M059J (cell line): ENCODE measurements at places on chromosomes 6 and 20. TPM values are rescaled to one million over a fixed set of nuclear protein-coding genes. Genes with fewer than 3 reads are reported as not detected.
A peak's percentile ranks its signal among the peaks of the same experiment; 100 is the strongest.

DNA sequence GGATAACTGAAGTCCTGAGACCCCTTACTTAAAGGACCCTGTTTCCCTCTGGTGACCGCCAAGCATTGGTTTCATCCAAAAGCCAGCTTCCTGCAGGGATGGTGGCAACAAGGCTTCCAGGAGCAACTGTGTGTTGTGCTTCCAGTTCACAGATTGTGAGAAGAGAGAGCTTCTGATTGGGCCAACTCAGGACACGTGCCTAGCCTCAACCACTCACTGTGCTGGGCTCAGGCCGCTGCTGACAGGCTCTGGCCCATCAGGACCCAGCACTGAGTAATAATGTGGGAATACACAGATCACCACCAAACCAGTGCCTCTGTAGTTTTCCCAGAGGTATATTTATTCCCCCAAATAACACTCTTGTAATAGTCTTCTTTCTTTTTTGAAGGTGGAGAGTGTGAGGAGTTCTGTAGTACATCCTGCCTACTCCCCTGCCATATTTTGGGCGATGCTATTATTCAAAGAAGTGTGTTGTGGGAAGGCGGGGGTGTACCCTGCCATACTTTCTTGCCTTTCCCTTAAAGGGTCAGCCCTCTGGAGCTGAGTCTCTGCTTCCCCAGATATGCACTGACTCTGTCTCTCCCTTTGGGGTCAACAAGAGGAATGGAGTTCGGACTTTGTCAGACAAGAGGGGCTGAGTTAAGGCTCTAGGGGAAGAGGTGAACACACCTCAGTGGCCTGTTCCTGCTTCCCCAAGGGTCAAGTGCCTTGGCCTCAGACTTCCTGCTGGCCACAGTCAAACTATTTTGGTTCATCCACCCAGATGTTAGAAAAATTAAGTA is 23.2 kb downstream of the PPP1R16B start:
- DNase-seq: no peak

GRCh38 chr6:2448826-2449571 is 203.6 kb upstream of the GMDS start:
- peak; percentile 82 for DNase-seq

GRCh38 chr6:150800674-150801314 is 64.7 kb upstream of the MTHFD1L start:
- no peak for DNase-seq

DNA sequence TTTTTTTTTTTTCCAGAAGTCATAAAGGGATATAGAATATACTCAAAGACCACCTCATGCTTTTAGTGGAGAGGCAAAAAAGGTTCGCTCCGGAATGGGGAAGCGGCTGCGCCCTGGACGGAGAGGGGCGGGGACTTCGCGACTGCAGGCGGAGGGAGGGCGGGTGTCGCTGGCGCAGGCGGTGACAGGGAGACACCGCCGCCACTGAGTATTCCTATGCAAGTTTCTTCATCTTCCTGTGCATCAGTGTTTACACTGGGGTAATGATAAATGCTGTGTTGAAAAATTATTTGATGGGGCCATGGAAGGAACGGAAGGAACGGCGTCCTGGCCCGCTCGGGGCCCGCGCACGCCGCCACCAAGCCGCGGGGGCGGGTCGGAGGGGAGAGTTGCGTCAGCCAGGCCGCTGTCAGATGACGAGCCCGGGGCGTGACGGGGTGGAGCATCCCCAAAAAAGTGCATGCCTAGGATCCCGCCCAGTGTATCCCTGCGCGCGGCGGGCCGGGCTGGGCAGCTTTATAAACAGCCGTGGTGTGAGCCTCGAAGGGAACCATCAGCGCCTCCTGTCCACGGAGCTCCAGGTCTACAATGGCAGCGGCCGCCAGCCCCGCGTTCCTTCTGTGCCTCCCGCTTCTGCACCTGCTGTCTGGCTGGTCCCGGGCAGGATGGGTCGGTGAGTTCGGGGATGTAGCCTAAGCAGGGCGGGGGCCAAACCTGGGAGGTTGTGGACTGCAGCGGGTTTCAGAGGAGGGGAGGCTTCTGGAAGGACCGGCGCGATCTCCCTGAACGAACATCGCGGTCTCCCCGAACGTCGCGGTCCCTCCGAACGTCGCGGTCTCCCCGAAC is at the start of gene ULBP1:
Gene ULBP1 (plus strand): TSS at position 482 of the 846 bp plus-strand sequence. CDS start 107 bp downstream, at position 589.
- peak; percentile 86 for DNase-seq

Gene KLHDC3
- 101 and 118 TPM in 2 replicates for total RNA-seq

DNA sequence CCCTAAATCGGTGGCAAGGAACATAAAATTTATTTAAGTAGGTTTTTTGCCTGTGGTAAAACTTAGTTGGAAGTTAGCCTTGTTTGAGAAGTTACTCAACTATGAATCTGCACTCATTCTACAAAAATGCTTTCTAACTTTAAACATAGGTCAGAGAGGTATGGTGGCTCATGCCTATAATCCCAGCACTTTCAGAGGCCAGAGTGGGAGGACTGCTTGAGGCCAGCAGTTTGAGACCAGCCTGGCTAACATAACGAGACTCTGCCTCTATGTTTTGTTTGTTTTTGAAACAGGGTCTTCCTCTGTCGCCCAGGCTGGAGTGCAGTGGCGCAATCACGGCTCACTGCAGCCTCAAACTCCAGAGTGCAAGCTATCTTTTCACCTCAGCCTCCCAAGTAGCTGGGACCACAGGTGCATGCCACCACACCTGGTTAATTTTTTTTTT is 16.2 kb downstream of the USP49 start:
- DNase-seq: peak; percentile 61

DNA sequence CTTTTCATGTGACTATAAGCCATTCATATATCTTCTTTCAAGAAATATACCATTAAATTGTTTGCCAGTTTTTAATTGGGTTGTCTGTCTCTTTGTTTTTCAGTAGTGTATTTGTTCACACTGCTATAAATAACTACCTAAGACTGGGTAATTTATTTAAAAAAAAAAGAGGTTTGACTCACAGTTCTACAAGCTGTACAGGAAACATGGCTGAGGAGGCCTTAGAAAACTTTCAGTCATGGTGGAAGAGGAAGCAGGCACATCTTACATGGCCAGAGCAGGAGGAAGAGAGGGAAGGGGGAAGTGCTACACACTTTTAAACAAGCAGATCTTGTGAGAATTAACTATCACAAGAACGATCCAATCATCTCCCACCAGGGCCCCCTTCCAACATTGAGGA is 255.3 kb downstream of the EPM2A start:
- DNase-seq: no peak

Gene ADAM33
- total RNA-seq: 0.15 and 0.25 TPM in 2 replicates

DNA sequence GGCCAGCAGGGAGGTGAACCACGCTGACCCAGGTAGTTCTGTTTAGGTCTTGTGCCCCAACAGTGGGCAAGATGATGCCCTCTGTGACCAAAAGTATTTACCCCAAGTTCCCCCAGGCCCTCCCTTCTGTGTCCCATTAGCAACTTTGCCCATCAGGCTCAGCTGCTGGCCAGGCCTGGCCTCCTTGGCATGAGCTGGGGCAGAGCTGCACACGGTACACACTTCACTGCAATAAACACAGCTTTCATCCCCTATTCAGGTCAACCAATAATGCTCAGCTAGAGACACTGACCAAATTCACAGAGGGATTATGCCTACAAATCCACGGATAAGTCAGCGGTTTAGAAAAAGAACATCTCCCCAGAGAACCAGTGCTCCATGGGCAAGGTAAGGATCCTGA is 103.7 kb downstream of the SLC23A2 start:
- no peak for DNase-seq

Gene NNAT
- not detected in 2 replicates for total RNA-seq

DNA sequence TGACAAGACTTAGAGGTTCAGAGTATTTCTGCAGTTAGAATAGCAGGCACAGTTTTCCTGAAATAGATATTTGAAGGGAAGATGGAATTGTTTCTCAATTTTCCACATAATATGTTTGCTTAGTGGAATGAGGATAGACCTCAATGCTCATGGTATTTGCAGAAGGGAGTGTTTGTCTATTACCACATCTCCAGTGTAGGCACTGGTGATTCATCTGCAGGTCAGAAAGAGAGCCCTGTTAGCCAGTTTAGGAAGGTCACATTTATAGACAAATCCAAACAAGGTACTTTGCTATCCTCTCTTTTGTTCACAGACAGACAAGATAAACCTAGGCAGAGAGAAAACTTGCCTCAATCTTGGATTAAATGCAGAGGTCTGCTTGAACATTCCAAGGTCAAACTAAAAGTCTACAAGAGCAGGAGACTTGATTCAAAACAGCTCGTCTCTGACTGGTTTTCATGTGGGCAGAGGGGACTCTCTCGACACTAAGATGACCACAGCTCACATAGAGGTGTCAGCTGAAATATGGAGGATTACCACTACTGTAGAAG is 22.8 kb downstream of the ISM1 start:
- peak; percentile 21 for DNase-seq

Gene DDX39B
- total RNA-seq: 351 and 506 TPM in 2 replicates

Gene EDN3
- not detected in 2 replicates for total RNA-seq

Gene GRIK2
- total RNA-seq: 0.12 and 2.4 TPM in 2 replicates

DNA sequence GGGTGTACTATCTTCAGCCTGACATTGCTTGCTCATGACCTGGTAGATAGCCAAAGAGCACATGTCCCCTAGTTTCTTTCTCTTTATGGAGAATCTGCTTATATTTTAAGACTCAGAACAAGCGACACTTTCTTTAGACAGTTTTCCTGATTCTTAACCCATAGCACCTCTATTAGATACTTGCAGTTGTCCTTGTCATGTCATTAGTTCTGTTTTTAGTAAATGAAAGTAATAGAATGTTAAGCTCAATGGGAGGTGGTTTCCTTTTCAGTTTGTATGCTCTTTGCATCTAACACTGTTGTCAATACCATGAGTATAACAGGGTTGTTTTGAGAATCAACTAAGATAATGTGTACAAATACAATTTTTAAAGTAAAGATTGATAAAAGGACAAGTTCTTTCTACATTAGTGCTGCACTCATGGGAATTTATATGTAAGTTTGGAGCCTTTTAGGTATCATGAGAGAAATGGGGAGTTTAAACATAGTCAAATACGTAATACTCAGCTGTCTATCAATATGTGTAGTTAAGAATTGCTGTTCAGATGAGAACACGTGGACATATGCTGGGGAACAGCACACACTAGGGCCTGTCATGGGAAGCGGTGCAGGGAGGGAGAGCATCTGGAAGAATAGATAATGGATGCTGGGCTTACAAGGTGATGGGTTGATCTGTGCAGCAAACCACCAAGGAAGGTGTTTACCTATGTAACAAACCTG is 124.3 kb downstream of the GRM1 start:
- no peak for DNase-seq

Gene TMEM151B
- total RNA-seq: 0.05 TPM in 1 of 2 replicates, not detected in the other

DNA sequence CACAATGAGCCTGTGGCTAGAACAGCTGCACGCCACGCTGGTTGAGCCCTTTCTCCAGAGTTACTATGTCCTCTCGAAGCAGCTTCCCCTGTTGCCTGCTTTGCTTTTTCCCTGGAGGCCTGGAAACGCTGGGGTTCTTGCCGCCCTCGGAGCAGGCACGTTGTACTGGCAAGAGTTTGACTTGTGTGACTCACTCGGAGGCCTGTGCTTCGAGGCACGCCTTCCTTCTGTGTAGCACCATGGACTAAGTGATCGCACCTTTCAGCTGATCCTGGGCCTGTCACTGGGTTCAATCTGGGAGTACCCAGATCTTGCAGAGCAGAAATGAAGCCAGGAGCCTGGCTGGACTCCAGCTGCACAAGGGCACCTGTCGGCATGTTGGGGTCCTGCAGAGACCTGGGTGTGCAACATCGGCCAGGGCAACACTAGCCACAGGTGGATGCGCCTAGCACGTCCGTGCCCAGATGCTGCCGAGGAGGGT is 5.2 kb downstream of the INSM1 start:
- peak; percentile 82 for DNase-seq
